ENCODE measurements at places on chromosomes 16 and 17. TPM values are rescaled to one million over a fixed set of nuclear protein-coding genes. Genes with fewer than 3 reads are reported as not detected.

USP43 gene
- 6.9 TPM for total RNA-seq

PIEZO1 gene
- total RNA-seq = 63.6 TPM

DNA sequence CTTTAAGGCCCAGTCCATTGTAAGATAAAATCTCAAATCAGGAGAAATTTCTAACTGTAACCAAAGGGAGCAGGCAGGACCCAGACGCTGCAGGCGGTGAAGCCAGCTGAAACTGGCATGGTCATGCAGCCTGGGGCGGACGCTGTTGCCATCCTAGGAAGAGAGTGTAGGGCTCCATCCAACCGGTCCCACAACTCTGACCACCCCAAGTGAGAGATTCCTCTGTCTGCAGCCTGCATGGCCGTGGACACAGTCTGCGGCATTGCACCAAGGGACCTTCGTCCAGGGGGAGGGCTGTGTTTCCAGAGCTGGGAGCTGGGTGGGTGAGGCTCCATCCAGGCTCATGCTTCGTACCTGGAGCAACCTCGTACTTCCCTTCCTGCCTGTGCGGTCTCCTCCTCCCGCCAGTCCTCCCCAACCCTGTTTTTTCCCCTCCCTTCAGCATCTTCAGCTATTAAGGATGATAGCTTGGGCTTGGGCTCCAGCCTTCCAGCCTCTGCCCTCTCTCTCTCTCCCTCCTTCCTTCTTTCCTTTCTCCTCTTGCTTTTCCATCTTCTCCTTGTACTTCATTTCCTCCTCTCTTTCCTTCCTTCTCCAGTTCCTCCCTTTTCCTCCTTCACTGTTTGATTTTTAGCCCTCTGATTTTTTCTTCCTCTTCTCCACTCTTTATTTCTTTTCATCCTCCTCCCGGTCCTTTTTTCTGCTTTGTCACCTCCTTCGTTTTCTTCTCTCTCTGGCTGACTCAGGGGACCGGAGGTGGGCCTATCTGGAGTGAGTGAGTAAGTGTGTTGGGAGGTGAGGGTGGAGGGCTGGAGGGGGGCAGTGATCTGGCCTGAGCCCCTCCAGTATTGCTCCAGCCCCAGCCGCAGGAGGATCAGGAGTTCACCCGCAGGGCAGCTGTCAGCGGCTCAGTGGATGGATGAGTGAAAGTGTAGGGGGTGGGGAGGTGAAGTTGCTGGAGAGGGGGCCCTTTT is 17.0 kb upstream of the LHX1 start:
- DNase-seq = no peak

GRCh38 chr17:33200587-33200986 is 92.5 kb downstream of the ASIC2 start:
- no peak for DNase-seq

GRCh38 chr16:23949630-23950290 is 114.0 kb downstream of the PRKCB start:
- no peak for DNase-seq

- DNase-seq = peak; percentile 48
Observed at GRCh38 chr17:58081646-58082340, 1.4 kb upstream of the DYNLL2 start.

DNA sequence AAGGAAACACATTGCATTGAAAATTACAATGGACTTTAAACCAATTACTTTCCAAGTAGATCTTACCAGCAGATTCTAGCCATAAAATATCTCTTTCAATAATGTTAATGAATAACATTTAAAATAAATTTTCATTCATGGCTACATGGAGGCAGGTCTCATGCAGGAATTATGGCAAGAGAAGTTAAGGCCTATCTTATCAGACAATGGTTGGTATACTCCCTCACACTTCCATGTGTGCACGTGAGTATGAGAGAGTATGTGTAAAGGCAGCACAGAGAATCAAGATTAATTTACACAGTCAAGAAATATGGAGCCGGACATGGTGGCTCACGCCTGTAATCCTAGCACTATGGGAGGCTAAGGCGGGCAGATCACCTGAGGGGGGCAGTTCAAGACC is 76.5 kb downstream of the HELZ start:
- no peak for DNase-seq
